ENCODE measurements at places on chromosomes 11 and 22. TPM values are rescaled to one million over a fixed set of nuclear protein-coding genes. Genes with fewer than 3 reads are reported as not detected.
A peak's percentile ranks its signal among the peaks of the same experiment; 100 is the strongest.

DNA sequence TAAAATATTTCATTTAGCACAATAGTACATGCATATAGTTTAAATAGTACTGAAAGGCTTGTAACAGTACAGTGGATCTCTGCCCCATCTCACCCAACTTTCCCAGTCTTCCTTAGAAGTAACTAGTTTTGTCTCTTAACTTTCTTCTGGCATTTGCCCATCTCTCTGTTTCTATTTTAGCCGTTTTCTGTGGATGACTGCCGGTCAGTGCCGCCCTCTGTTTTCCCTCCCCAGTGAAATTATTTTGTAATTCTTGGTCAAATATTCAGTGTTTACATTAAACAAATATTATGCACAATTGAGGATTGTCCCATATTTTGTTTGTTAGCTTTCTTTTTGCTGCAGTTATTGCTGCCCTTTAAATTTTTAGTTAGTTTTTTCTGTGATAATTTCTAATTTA, 8.3 kb downstream of the PDHX start:
- no peak for DNase-seq
- H3K4me1 ChIP-seq, result peaks cover 36% of the 10 kb centered on the region
- H3K27ac ChIP-seq, result peak overlapping the region; percentile 44
- no peak overlapping the region for H3K4me3 ChIP-seq
- peaks cover 3% of the 10 kb centered on the region for H3K36me3 ChIP-seq
- no peaks in the 10 kb centered on the region for H3K27me3 ChIP-seq

DNA sequence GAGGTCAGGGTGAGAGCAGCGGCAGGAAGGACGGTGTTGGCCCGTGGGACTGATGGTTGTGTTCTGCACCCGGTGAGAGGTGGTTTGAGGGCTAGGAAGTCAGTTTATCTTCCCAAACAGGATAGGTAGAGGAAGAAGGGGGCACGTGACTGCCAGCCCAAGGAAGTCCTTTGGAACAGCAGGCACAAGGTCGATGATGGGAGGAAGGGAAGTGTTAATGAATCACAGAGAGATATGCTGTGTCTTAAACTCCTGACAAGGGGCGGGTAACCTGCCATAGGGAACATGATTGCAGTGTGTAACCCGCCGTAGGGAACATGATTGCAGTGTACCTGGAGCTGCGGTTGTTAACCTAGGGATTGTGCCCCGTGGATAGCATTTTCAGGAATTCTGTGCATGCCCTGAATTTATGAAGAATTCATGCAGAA, 49.0 kb downstream of the PRR5L start:
- H3K27ac ChIP-seq, result no peak overlapping the region
- H3K36me3 ChIP-seq, result no peaks in the 10 kb centered on the region
- no peak overlapping the region for H3K4me3 ChIP-seq

- H3K4me3 ChIP-seq, result no peak overlapping the region
- no peak overlapping the region for H3K27ac ChIP-seq
- peaks cover 3% of the 10 kb centered on the region for H3K4me1 ChIP-seq
- peaks cover 5% of the 10 kb centered on the region for H3K27me3 ChIP-seq
- no peaks in the 10 kb centered on the region for H3K36me3 ChIP-seq
Measured at GRCh38 chr11:119789766-119790407, 60.9 kb upstream of the NECTIN1 start.

- peaks cover 69% of the 10 kb centered on the region for H3K4me1 ChIP-seq
- H3K27ac ChIP-seq, result peak overlapping the region; percentile 90
- H3K4me3 ChIP-seq, result peak overlapping the region; percentile 64
- H3K36me3 ChIP-seq, result peaks cover 16% of the 10 kb centered on the region
- no peak for DNase-seq
- no peaks in the 10 kb centered on the region for H3K27me3 ChIP-seq
Measured at GRCh38 chr11:7672276-7672959, 882 bp downstream of the CYB5R2 start.

GRCh38 chr22:31082606-31083376, 1.7 kb downstream of the SMTN start:
- peaks cover 37% of the 10 kb centered on the region for H3K4me1 ChIP-seq
- peak overlapping the region; percentile 90 for H3K4me3 ChIP-seq
- DNase-seq, result no peak
- peak overlapping the region; percentile 98 for H3K27ac ChIP-seq
- no peaks in the 10 kb centered on the region for H3K36me3 ChIP-seq
- H3K27me3 ChIP-seq, result no peaks in the 10 kb centered on the region

- H3K27ac ChIP-seq, result no peak overlapping the region
- peak overlapping the region; percentile 15 for H3K4me3 ChIP-seq
- peaks cover 10% of the 10 kb centered on the region for H3K36me3 ChIP-seq
- H3K27me3 ChIP-seq, result no peaks in the 10 kb centered on the region
- no peak for DNase-seq
- peaks cover 47% of the 10 kb centered on the region for H3K4me1 ChIP-seq
Measured at GRCh38 chr11:110293389-110293788, 3.0 kb downstream of the RDX start.

DNA sequence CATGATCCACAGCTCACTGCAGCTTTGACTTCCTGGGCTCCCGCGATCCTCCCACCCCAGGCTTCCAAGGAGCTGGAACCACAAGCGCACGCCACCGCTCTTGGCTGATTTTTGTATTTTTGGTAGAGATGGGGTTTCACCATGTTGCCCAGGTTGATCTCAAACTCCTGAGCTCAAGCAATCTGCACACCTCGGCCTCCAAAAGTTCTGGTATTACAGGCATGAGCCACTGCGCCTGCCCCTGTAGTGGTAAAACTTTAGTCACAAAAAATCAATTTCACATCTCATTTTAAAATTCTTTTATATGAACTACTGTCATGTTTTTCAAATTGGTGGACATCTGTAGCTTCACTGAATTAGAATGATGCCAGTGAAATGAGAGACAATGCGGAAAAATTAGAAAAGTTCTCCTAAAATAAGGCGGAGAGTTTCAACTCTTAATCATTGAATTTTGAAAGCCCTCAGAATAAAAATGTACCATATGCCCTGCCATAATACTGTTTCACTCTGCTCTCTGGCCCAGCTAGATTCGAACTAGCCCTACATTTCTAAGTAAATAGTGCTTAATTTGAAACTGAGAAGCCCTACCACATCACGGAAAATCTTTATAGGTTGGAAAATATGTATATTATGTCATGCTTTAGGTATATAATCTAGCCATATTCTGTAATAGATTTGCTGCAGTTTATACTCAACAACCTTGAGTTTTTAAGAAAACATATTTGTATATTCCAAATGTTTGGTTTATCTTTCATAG, 78.7 kb downstream of the HORMAD2 start:
- no peak for DNase-seq
- no peaks in the 10 kb centered on the region for H3K27me3 ChIP-seq
- H3K27ac ChIP-seq, result peak overlapping the region; percentile 52
- no peak overlapping the region for H3K4me3 ChIP-seq

DNA sequence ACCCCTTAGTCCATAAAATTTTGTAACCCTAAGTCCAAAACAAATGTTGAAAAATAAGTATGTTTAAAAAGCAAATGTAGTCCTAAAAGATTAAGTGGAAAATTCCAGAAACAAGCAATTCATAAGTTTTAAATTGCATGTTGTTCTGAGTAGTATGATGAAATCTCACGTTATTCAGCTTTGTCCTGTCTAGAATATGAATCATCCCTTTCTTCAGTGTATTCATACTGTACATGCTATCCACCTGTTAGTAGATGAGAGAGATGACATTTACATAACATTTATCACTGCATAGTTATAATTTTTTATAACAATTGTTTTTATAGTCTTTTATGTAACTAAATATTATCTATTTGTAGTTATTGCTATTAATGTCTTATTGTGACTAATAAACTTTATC, 622.3 kb upstream of the CHORDC1 start:
- H3K4me1 ChIP-seq, result peaks cover 10% of the 10 kb centered on the region
- H3K36me3 ChIP-seq, result peaks cover 5% of the 10 kb centered on the region
- no peak for DNase-seq
- no peaks in the 10 kb centered on the region for H3K27me3 ChIP-seq

DNA sequence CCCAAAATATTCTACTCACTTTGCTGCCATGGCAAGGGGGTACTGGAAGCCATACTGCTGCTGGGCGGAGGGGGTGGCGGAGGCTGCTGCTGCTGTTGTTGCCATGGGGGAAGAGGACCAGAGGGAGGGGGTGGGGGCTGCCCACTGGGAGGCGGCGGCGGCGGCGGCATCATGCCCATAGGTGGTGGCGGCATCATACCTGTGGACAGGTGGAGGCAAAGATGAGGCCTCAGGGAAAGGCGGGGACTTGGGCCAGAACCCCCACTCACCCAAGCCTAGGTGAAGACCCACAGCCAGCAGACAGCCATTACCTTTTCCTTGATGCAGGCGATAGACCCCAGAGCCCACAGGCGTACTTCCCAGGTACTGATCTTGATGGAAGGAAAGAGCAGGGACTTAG, 7.1 kb upstream of the PYGM start:
- no peak for DNase-seq
- peaks cover 48% of the 10 kb centered on the region for H3K36me3 ChIP-seq
- no peaks in the 10 kb centered on the region for H3K27me3 ChIP-seq
- peaks cover 2% of the 10 kb centered on the region for H3K4me1 ChIP-seq
- no peak overlapping the region for H3K27ac ChIP-seq

DNA sequence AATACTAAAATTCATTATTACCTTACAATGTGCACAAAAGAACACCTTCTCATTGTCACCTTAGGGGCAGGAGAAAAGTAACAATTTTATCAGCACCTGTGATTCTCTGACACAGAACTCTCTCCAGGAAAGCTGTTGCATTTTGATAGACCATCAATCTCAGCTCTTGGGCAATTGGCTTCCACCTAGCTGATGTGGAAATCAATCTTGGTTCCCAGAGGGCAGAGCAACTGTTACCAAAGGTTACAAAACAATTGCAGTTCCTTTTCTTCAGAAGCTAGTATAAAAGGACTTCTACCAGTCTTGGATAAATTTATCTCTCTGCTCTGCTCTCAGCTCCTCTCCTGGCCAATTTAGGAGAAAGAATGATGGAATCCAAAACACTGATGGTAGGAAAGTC, 157.8 kb upstream of the DDI1 start:
- no peak overlapping the region for H3K4me3 ChIP-seq

DNA sequence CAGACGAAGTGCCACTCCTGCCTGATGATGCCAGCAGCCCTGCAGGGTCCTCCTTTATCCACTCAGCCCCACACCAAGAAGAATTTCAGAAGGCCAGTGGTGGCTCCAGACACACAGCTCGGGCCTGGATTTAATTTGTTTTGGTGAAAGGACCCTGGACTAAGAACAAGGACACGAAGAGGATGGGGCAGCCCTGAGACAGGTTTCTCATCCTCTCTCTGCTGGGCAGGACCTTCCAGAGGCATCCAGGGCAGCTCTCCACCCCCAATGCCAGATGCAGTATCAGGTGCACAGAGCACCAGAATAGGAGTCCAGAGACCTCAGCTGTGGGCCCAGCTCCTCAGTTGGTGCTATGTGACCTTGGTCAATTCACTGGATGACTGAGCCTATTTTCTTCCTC, 72.0 kb downstream of the TRIM29 start:
- peak overlapping the region; percentile 32 for H3K27ac ChIP-seq
- H3K4me3 ChIP-seq, result no peak overlapping the region
- no peaks in the 10 kb centered on the region for H3K36me3 ChIP-seq
- H3K4me1 ChIP-seq, result peaks cover 74% of the 10 kb centered on the region
- DNase-seq, result no peak

DNA sequence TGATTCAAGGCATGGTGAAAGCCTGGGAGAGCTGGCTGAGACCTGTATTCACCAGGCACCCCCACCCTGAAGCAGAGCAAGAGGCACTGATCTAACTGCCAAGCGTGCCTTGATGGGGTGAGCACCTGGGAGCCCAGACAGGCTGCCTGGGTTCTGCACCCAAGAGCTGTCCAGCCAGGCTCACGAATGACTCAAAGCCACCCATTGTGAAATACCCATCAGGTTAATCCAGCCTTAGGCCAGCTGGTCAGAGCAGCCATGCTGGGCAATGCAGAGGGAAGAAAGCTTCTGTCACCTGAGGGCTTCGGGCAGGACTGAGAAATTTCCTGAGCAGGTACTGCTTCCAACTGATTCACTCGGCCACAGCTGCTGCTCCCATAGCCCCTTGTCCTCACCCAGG, 22.1 kb downstream of the THOC5 start:
- no peak overlapping the region for H3K4me3 ChIP-seq
- H3K27ac ChIP-seq, result no peak overlapping the region
- H3K27me3 ChIP-seq, result no peaks in the 10 kb centered on the region
- peaks cover 54% of the 10 kb centered on the region for H3K36me3 ChIP-seq
- no peaks in the 10 kb centered on the region for H3K4me1 ChIP-seq

The CARNS1 gene
- 24.6 TPM for total RNA-seq

The RFPL3 gene
- not detected for total RNA-seq

The SLC43A1 gene
- total RNA-seq, result 2.8 TPM

The GAB4 gene
- total RNA-seq, result not detected

Data from mesothelial cell of epicardium (in vitro differentiated cells).